ENCODE measurements at places on chromosomes 16 and 17.
A peak's percentile ranks its signal among the peaks of the same experiment; 100 is the strongest.

DNA sequence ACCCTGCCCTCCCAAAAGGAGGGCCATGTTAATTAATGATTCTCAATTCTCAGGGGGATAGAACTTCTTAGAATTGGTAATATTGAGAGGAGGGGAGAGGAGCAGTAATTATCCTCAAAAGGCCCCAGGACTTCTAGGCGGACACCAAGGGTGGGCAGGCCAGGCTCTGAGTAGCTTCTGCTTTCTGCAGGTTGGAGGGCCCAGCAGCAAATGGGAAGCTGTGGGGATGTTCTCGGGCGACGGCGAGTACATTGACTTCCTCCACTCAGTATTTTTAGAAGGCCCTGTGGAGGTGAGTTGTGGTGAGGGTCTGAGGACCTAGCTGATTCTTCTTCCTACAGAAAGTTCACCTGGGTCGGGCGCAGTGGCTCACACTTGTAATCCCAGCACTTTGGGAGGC, 57.5 kb downstream of the DNAH2 start:
- no peak for DNase-seq

GRCh38 chr17:15233022-15233805, 31.9 kb downstream of the PMP22 start:
- DNase-seq, result peak; percentile 24

GRCh38 chr16:23420011-23420410, 33.0 kb downstream of the COG7 start:
- no peak for DNase-seq

GRCh38 chr17:50649042-50649908, 14.6 kb downstream of the ABCC3 start:
- no peak for DNase-seq

GRCh38 chr17:38693700-38694329, 11.3 kb upstream of the MLLT6 start:
- DNase-seq, result no peak

DNA sequence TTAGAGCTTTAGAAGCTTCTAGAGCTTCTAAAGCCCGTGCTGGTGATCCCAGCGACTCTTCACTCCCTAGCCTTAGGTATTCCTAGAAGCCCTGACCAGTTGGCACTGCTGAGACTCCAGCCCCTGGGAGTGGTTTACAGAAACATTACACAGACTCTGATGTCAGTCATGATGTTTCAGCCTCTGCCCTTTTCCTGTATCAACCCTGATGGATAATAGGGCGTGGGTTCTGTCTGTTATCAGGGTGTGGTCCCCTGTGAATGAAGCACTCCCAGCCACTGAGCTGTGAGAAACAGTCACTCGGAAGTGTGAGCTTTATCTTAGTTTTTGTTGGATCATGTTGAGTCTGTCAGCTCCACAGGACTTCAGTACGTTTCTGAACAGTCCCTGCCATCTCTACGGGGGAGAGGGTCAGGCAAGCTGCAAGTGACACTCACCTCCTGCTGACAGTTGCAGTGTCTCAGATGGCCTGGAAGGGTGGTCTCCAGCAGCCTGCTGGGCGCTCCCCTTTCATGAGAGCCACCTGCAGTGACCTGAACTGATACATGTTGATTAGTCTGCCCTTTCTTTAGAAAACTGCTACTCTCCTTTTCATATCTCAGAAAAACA, 12.8 kb downstream of the GOSR2 start:
- no peak for DNase-seq

DNA sequence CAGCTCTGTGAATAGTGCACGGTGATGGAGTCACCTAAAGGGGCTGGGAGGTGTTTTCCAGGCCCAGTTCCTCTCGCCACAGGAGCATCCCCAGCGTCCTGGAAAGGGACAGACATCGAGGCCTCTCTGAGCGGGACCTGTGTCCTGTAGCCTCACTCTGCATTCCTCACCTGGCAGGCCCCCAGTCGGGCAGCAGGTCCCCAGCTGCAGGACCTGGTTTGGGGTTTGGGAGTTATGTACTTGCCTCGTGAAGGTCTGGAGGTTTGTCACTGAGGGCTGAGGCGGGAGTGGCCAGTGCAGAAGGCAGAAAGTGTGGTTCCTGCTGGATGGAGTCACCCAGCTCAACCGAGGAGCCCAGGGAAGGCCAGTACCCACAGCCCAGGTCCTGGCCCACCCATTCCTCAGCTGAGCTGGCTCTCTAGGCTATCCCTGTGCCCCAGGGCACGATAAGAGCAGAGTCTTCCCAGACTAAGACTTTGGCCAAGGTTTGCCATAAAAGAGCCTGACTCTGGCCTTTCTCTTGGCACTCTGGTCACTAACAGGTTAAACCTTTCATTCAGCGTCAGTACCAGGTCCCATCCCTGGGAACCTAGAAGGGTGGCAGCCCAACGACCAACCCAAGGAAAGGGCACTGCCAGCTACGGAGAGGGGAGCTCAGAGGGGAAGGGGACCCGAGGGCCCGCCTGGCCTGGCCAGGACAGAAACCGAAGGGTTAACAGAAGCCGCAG, 24.4 kb downstream of the TBX4 start:
- no peak for DNase-seq

DNA sequence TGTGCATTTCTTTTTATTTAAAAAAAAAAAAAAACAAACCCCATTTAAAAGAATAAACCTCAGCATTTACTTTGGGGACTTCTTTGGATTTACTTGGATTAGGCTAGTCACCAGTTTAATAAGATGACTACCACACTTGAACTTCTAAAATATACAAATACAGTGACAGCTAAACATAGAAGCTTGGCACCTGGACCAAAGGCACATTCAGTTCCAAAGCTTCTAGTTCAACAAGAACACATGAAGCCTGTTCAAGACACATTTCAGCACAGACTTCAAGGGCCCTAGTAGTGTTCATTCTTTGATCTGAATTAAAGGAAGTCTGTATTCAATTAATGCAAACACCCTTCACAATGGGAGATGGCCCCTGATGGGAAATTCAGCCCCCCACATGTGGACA, 11.6 kb upstream of the ROGDI start:
- DNase-seq, result no peak

- DNase-seq, result no peak
Observed at GRCh38 chr16:46808997-46809396, 22.0 kb downstream of the C16orf87 start.

GRCh38 chr16:12096157-12096777, 119.7 kb downstream of the SNX29 start:
- no peak for DNase-seq

GRCh38 chr16:81997738-81998137, 13.5 kb downstream of the SDR42E1 start:
- no peak for DNase-seq

- no peak for DNase-seq
Observed at GRCh38 chr16:78224342-78224741, 124.9 kb downstream of the WWOX start.

GRCh38 chr16:12735805-12736204, 67.9 kb downstream of the CPPED1 start:
- DNase-seq, result no peak

DNA sequence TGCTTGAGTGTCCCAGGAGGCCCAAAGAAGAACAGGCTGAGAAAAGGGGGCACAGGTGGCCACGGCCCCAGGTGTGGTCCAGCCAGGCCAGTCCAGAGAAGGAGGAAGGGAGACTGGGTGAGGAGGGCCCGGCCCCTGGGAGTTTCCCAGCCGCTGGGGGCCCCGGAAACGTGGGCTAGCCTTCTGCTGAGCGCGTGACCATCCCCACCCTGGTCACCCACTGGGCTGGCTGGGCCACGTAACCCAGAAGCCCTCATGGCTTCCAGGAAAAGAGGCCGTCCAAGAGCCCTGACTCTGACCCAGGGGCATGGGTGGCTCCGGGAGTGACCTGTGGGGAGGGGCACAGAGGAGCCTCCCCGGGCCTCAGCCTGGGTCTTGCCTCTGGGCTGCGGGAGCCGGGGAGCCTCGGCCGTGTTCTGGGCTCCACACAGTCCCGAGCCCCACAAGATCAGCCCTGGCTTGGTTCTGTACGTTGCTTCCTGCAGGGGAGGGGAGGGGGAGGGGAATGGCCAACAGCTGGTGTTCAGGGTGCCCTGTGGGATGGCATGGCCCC, 29.8 kb upstream of the ACSF3 start:
- no peak for DNase-seq

DNA sequence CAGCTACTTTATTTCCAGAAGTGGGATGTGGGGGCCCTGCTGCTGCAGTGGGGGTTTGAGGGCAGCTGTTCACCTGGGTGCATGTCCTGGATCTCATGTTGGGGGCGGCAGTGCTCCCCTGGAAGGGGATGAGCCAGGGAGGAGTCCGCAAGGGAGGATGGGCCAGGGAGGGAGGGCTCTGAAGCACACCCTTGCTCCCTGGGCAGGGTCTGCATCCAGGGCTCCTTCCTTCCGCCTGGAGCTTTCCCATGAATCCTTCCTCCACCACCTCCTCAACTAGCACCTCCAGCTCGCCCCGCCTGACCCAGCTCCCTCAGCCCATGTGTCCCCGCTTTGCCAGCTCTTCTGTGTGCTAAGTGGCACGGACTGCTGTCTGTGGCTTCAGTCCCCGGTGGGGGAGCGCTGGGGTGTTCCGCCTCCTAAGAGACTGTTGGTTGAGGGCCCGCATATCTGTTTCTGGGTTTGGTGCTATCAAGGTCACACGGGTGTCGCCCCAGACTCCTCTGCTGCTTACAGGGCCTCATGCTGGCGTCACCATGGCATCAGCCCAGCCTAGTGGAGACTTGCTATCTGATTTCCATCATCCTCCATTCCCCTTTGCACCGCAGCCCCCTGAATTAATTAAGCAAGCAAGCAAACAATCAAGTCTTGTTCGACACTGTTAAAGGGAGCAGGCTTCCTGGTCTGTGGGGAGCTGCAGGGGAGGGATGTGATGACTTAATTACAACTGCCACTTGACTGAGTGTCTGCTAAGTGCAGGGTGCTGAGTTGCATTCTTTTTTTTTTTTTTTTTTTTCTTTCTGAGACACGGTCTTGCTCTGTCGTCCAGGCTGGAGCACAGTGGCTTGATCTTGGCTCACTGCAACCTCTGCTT, 71.8 kb downstream of the PRKCA start:
- DNase-seq, result peak; percentile 8

GRCh38 chr17:41254861-41255260, 323 bp upstream of the KRTAP9-9 start:
- DNase-seq, result no peak

GRCh38 chr17:19771971-19772630, 24.0 kb upstream of the ALDH3A1 start:
- DNase-seq, result no peak

DNA sequence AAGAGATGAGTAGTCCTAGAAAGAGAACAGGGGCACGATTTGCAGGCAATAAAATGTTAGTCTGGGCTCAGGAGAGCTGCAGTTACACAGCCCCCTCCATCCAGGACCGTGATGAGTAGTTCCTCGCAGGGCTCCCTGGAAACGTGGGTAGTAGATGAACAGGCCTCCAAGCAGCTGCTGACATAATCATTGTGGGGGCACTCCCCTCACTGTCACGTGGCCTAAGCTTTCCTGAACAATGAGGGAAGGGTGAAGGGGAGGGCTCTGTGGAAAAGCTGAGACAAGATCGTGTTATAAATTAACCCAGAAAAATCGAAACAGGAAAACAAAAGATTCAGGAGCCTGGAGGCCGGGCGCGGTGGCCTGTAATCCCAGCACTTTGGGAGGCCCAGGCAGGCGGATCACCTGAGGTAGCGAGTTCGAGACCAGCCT, 1.3 kb upstream of the PER1 start:
- DNase-seq, result no peak

GRCh38 chr17:62994931-62995330, 28.9 kb downstream of the TANC2 start:
- DNase-seq, result no peak

GRCh38 chr17:30275911-30276310, 15.8 kb downstream of the BLMH start:
- no peak for DNase-seq

DNA sequence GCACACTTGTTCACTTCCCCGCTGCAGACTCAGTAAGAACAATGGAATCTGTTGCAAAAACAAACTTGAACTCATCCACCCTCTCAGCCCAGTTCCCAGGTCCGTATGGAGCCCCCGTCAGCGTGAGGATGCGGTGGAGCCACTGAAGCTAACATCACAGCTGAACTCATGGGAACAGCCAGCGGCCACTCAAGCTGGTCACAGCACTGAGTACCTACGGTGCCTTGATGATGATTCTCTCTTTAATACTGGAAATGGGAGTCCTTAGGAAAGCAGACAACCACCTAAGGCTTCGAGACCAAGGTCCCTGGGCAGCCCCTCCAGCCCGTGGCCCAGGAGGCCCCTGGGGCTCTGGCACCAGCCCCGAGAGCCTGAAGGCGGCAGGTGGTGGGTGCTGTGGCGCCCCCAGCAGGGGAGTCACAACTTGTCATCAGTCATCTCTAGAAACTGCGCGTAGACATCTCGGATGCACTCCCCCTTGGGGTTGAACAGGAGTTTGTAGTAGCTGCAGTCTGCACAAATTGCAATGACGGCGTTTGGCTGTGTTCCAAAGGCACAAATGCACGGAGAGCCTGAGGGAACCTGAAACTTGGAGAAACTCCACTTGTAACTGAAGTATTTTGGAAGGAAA, 31.0 kb upstream of the RHOT1 start:
- DNase-seq, result peak; percentile 90

DNA sequence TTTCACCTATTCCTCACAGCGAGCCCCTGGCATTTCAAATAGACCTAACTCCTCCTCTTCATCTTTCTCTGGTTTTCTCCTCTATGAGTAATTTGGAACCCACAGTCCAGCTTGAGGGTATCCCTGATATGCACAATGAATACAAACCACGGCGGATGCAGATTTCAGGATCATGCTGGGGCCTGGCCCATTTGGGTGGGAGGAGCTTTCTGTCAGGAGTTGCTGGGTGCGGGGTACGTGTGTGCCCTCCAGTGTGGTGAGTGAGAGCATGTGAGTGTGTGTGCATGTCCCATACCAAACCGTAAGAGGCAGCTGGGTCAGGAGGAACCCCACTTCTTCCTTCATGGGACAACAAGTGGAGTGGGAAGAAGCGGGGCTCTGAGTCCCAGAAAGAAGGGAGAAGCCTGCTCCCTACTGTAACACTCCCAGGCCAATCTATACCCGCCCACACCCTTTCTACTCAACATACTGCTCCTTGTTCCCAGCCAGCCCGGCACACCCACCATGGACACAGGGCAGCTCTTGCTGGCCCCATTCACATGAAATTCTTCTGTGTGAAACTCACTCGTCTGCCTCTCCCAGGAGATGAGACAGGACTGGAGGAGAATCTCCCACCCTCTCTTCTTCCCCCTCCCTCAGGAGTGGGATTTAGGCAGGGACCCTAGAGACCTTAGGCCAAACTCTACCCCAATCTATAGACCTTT, 18.4 kb downstream of the CNTNAP1 start:
- no peak for DNase-seq

DNA sequence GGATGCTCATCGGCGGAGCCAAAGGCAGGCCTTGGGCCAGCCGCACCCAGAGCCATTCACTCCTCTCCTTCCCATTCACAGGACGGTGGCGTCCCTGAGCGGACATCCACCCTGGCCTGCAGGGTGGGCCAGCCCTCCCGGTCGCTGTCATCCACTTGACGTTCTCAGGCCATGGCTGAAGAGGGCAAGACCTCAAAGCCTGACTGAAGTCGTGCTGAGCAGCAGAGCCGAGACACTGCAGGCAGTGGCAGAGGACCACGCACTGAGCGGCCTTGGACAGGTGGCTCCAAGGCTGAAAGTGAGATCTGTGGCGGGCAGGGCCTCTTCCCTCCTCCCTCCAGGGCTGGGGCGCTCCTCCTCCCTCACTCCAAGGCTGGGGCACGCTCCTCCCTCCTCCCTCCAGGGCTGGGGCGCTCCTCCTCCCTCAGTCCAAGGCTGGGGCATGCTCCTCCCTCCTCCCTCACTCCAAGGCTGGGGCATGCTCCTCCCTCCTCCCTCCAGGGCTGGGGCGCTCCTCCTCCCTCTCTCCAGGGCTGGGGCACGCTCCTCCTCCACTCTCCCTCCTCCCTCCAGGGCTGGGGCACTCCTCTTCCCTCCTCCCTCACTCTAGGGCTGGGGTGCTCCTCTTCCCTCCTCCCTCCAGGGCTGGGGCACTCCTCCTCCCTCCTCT, 24.1 kb downstream of the GNPTG start:
- no peak for DNase-seq

GRCh38 chr16:9647981-9648701, 534.1 kb downstream of the GRIN2A start:
- DNase-seq, result peak; percentile 27
